ENCODE measurements at places on chromosomes 7 and 10. TPM values are rescaled to one million over a fixed set of nuclear protein-coding genes. Genes with fewer than 3 reads are reported as not detected.

MPLKIP gene
- total RNA-seq: 32.1 TPM

ITIH5 gene
- total RNA-seq: 13.1 TPM

AGBL3 gene
- 7.6 TPM for total RNA-seq

CYP17A1 gene
- 3.3 TPM for total RNA-seq

- peak overlapping the region; percentile 71 for H3K4me3 ChIP-seq
- H3K27ac ChIP-seq: no peak overlapping the region
- peak; percentile 26 for DNase-seq
- H3K4me1 ChIP-seq: no peaks in the 10 kb centered on the region
These were observed 231.4 kb downstream of the DNAJB6 start for GRCh38 chr7:157568106-157568769.

- H3K4me1 ChIP-seq: no peaks in the 10 kb centered on the region
- DNase-seq: no peak
- no peak overlapping the region for H3K27ac ChIP-seq
- no peaks in the 10 kb centered on the region for H3K36me3 ChIP-seq
These were observed 8.9 kb downstream of the PNLIP start for GRCh38 chr10:116554628-116555027.

GRCh38 chr7:120995654-120996053 is 7.1 kb downstream of the CPED1 start:
- no peaks in the 10 kb centered on the region for H3K27me3 ChIP-seq
- H3K36me3 ChIP-seq: no peaks in the 10 kb centered on the region
- H3K27ac ChIP-seq: no peak overlapping the region
- peaks cover 3% of the 10 kb centered on the region for H3K4me1 ChIP-seq
- no peak for DNase-seq

DNA sequence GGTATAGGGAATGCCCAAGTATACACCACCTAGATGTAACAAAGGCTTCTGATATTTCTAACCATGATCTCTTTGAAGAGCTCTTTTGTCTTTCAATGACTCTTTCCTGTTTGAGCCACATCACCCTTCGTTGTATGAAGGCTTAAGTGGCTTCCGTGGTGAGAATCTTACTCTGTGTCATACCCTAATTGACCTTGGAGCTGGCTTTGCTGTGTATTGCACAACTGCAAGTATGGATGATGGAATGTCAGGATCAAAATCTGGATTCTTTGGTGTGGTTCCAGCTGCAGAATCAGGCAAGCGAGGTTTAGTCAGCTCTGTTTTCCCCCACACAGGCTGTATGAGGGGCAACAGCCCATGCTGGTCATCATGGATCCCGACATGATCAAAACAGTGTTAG is 16.0 kb downstream of the CYP3A43 start:
- H3K27ac ChIP-seq: no peak overlapping the region
- H3K27me3 ChIP-seq: no peaks in the 10 kb centered on the region
- no peaks in the 10 kb centered on the region for H3K4me1 ChIP-seq
- DNase-seq: no peak

DNA sequence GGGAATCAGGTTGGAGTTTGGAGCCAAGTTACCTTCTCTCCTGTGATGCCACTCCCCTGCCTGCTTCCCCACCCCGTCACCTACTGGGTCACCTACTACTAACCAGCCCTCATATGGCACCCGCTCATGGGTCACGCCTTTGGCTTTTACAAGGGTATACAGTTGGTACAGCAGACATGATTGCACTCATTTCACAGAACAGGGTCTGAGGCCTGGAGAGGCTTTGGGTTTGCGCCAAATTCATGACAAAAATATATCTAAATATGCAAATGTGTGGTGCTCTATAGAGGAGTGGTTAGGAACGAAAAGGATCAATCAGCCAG is 10.7 kb downstream of the CRYGN start:
- no peaks in the 10 kb centered on the region for H3K36me3 ChIP-seq
- no peaks in the 10 kb centered on the region for H3K27me3 ChIP-seq
- peaks cover 8% of the 10 kb centered on the region for H3K4me1 ChIP-seq
- H3K27ac ChIP-seq: peak overlapping the region; percentile 9

GRCh38 chr10:90575125-90575524 is 282.7 kb downstream of the HTR7 start:
- no peaks in the 10 kb centered on the region for H3K27me3 ChIP-seq
- no peak overlapping the region for H3K4me3 ChIP-seq
- DNase-seq: no peak
- H3K4me1 ChIP-seq: no peaks in the 10 kb centered on the region
- H3K27ac ChIP-seq: no peak overlapping the region
- H3K36me3 ChIP-seq: no peaks in the 10 kb centered on the region

DNA sequence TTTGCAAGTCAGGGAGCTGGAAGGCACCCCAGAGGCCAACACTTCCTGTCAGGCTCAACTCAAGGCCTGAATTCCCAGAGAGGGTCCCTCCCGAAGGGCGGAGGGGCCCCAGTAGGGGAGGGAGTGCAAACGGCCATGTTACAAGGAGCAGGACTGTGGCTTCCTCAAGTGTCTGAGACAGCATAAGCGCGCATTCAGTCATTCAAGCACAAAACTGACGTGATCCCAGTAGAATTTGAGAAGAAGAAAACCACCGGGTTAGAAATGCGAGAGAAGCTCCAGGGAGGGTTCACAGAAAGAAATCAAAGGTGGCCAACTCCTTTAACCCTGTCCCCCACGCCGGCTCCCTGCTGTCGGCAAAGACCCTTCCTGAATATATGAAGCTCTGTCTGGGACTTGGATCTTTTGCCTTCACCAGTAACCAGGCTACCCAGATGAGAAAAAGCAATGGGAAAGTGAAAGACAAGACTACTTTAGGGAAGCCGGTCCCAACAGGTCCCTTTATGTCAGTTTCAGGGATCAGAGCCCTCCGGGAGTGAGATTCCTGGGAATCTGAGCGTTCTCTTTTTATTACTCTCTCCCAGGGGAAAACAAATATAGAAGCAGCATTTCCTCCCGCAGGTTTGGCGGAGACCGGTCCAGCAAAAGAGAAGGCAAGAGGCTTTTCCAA is 1.3 kb downstream of the AFAP1L2 start:
- H3K36me3 ChIP-seq: no peaks in the 10 kb centered on the region
- peak overlapping the region; percentile 53 for H3K27ac ChIP-seq
- no peaks in the 10 kb centered on the region for H3K27me3 ChIP-seq
- H3K4me3 ChIP-seq: peak overlapping the region; percentile 53
- peak; percentile 69 for DNase-seq
- H3K4me1 ChIP-seq: peaks cover 3% of the 10 kb centered on the region

GRCh38 chr7:92527300-92528187 is 776 bp downstream of the PEX1 start:
- peak; percentile 74 for DNase-seq
- H3K4me3 ChIP-seq: peak overlapping the region; percentile 98
- H3K27ac ChIP-seq: peak overlapping the region; percentile 76
- peaks cover 3% of the 10 kb centered on the region for H3K4me1 ChIP-seq

DNA sequence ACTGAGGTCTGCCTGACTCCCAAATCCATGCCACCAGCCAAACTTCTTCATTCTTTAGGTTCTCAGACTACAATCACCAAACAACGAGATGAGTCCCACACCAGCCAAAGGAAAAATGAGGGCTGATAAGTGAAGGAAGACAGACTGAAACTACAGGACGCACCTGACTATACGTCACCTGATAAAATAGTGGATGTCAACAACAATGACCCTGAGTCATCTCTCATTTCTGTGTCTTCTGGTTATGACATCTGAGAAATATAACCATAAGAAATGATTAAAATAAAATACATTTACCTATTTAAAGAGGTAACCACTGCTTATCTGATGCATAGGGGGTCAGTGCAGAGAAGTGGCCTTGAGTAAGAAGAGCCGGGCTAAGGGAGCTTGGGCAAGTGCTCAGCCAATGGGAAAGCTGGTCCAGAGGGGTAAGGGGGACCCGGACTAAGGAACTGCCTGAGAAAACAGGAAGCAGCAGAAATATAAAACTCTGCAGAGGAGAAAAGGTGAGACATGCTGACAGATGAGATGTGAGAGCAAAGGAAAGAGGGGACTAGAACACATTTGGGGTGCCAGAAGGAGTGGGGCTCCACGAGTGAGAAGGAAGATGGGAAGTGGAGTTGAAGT is 51.8 kb downstream of the HIPK2 start:
- peaks cover 3% of the 10 kb centered on the region for H3K36me3 ChIP-seq
- H3K4me1 ChIP-seq: peaks cover 17% of the 10 kb centered on the region
- no peak overlapping the region for H3K27ac ChIP-seq
- DNase-seq: no peak
- H3K4me3 ChIP-seq: no peak overlapping the region

GRCh38 chr7:37709631-37710509 is 26.3 kb downstream of the GPR141 start:
- no peak overlapping the region for H3K27ac ChIP-seq
- no peak overlapping the region for H3K4me3 ChIP-seq
- no peaks in the 10 kb centered on the region for H3K4me1 ChIP-seq
- no peak for DNase-seq
- H3K36me3 ChIP-seq: no peaks in the 10 kb centered on the region
- H3K27me3 ChIP-seq: no peaks in the 10 kb centered on the region

- no peak overlapping the region for H3K27ac ChIP-seq
- no peaks in the 10 kb centered on the region for H3K36me3 ChIP-seq
- no peaks in the 10 kb centered on the region for H3K27me3 ChIP-seq
- peak; percentile 10 for DNase-seq
These were observed 192.3 kb upstream of the SHH start for GRCh38 chr7:156004265-156005201.

GRCh38 chr10:50503661-50504320 is 120.0 kb downstream of the SGMS1 start:
- H3K4me3 ChIP-seq: no peak overlapping the region
- no peak overlapping the region for H3K27ac ChIP-seq
- no peaks in the 10 kb centered on the region for H3K36me3 ChIP-seq
- H3K4me1 ChIP-seq: peaks cover 3% of the 10 kb centered on the region
- H3K27me3 ChIP-seq: no peaks in the 10 kb centered on the region

GRCh38 chr7:25553580-25554291 is 325.4 kb upstream of the NPVF start:
- H3K27ac ChIP-seq: no peak overlapping the region
- no peaks in the 10 kb centered on the region for H3K4me1 ChIP-seq
- DNase-seq: no peak
- H3K36me3 ChIP-seq: no peaks in the 10 kb centered on the region
- H3K27me3 ChIP-seq: no peaks in the 10 kb centered on the region
- no peak overlapping the region for H3K4me3 ChIP-seq

DNA sequence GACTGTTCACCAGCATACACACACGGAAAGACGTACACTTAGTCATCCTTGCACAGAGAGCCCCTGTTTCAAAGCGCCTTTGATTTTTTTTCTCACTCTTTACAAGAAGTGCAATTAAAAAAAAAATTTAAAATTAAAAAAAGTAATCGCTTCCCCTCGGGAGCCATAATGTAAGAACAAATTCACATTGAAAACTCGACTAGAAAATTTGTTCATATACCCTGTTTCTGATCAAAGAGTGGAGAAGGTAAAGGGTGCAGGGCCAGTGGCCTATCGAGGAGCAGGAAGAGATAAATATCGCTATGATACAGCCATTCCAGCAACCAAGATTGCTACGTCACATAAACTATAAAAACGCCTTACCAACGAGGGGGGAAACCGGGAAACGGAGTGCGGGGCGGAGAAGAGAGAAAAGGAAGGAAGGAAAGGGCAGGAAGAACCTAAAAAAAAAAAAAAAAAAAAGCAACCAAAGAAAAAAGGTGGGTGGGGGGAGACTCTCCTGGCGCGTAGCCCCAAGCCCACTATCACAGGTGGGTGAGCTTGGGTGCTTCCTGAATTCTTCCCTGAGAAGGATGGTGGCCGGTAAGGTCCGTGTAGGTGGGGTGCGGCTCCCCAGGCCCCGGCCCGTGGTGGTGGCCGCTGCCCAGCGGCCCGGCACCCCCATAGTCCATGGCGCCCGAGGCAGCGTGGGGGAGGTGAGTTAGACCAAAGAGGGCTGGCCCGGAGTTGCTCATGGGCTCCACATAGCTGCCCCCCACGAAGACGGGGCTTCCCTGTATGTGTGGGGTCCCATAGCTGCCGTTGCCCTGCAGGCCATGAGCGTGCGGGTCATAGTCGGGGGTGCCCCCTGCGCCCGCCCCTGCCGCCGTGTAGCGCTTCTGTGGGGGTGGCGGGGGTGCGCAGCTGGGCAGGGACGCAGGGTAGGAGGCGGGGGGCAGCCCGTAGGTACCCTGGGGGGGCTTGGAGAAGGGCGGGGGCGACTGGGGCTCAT is 5.2 kb upstream of the HOXA2 start:
- peak overlapping the region; percentile 43 for H3K4me3 ChIP-seq
- no peaks in the 10 kb centered on the region for H3K27me3 ChIP-seq
- peak overlapping the region; percentile 87 for H3K27ac ChIP-seq
